ENCODE measurements at places on chromosomes 1 and 21.
A peak's percentile ranks its signal among the peaks of the same experiment; 100 is the strongest.

DNA sequence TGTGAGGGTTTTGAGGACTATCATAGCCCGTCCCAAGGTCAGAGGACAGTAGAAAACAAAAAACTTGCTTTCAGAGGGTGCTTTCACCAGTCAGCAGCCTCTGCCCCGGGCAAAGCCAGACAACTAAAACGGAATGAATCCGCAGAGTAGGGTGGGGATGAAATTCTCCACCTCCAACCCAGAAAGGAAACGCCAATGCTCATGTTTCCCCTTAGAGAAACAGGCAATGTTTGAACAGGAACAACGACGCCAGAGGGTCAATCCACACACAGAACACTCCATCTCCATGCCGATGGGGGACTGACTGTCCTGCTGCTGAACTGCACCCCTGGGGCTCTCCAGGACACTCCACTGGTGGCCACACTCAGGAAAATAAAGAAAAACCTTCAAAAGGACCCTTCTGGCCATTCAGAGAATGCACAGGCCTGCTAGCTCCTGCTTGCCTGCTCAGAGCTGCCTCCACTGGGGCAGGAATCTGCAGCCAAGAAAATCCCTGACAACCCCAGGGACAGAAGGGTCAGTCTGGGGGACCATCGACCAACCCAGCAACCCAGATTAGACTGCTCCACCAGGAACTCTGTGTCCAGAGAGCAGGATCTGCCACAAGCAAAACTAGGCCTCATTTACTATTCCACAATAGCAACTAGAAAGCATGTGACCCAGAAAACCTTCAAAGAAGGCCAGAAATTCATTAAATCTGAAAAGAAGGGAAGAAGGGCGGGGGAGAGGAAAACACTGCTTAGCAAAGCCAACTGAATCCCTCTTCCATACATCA lies 116.0 kb downstream of the TOMM20 start:
- no peak for DNase-seq

GRCh38 chr1:81617308-81617967 lies 183.3 kb upstream of the ADGRL2 start:
- DNase-seq: peak; percentile 56

DNA sequence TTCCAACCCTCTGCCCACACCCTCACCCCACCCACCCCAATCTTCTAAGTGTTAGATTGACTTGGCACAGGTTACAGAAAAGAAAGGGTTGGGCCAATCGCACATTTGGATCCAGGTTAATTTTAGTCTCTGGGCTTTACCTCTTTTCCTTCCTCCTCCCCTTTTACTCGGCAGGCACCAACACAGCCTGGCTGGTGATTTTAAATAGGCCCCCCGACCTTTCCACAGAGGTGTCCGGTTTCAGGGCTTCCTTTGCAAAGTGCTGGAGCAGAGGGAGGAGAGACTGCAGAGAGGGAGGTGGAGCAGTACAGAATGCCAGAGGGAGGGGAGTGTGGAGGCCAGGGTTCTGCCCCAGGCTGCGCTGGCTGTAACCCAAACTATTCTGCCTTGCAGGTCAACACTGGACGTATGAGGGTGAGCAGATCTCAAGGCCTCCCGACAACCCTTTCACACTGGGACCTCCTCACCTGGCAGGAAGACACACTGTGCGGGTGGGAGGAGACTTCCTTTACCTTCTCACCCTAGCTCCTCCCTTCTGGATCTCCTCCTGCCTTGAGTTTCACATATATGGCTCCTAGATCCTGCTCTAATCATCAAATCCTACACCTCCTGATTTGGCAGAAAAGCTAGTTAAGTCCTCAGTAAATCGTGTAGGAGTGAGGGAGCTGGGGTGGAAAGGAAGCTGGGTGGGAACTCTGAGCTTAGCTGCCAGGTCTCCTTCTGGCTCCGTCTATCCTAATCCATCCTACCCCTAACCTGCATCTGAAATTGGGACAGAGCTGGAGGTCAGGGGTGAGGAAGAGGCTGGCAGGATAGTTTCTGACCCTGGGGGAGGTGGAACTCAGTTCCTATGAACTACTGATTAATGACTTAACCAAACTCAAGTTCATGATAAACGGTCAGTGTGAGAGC lies 2.4 kb downstream of the CA14 start:
- peak; percentile 57 for DNase-seq

DNA sequence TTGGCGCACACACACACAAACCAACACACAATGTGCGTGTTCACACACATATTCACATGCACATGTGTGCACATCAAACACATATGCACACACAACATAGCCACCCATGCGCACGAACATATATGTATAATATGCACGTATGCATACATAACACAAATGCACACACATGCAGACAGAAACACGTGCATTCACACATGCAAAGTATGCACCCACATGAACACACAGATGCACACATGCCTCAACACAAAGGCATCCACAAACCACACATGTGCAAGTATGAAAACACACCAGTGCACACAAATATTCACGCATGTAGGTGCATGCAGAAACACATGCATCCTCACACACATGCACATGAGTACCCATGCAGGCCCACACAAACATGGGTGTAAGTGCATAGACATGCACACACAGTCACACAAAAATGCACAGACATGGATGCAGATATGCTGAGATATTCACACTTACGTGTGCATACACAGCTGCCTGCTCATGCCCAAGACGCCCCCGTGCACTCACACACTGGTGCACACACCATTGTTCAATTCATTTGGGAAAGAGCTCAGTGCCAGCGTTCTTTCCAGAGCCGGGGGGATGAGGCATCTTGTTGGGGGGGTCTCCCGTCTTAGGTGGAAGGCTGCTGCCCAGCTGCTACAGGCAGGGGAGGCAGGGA lies 52.7 kb upstream of the ARHGEF16 start:
- no peak for DNase-seq

GRCh38 chr1:164953098-164953497 lies 394.1 kb downstream of the PBX1 start:
- peak; percentile 4 for DNase-seq

DNA sequence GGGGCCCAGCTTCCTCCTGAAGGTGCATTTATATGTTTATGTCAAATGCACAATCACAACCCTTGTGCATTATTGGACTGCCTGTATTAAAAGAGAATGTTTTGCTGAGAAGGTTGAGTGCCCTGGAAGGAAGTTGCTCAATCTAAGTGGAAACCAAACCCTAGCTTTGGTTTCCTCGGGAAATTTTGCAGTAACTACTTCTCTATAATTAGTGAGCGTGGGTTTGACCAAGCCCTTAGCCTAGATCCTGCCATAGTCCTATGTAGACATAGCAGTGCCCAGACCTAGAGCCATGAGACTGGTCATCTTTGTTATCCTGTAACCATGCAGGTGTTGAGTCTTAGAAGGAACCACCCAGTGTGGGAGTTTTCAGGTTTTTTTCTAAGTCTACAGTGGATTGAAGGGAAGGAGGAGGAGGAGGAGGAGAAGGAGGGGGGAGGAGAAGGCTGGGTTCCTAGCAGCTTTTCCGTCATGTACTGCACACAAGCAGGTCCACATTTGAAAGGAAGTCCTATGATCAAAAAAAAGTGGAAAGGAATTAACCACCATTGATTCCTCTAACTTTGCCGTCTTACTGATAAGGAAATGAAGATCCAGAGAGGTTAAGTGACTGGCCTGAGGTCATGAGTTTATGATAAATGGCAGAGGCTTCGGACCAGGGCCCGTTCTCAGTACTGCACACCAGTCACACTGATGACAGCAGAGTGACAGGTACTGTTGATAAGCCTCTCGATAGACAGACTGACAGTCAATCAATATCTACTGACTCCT lies 72.2 kb upstream of the LYST start:
- peak; percentile 50 for DNase-seq

GRCh38 chr1:205444931-205445645 lies 10.8 kb downstream of the BLACAT1 start:
- DNase-seq: no peak

Measured in choroid plexus epithelial cell (primary cell).